AG04449 (cell line): ENCODE measurements at places on chromosomes 11 and 22.

DNA sequence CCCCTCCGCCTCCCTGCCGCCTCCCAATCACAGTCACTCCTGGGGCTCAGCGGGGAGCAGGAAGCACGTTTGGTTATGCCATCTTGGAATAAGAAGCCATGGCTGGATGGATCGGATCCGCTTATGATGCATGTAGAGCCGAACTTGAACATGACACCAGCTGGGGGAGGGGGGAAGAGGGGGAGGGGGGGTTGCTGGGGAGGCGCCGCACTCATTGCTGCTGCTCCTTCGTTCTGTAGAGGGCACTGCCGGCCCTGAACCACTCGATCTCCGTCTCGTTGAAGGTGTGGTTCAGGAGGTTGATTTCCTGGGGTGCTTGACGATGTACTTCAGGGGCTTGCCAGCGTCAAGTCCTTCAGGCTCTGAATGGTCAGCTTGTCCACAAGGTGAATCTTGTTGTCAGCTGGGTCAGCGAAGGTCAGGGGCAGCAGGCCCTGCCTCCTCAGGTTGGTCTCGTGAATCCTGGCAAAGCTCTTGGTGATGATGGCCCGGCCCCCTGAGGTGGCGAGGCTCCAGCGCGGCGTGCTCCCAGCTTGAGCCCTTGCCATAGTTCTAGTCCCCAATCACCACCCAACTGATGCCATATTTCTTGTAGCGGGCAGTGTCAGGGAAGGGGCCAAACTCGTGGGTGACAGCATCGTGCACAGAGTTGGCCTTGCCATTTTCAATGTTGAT lies 476.9 kb upstream of the ISX start:
- no peak for DNase-seq

GRCh38 chr11:83119216-83119615 lies 37.7 kb upstream of the PCF11 start:
- no peak for DNase-seq

GRCh38 chr22:49051491-49052022 lies 776.1 kb downstream of the BRD1 start:
- DNase-seq, result no peak

DNA sequence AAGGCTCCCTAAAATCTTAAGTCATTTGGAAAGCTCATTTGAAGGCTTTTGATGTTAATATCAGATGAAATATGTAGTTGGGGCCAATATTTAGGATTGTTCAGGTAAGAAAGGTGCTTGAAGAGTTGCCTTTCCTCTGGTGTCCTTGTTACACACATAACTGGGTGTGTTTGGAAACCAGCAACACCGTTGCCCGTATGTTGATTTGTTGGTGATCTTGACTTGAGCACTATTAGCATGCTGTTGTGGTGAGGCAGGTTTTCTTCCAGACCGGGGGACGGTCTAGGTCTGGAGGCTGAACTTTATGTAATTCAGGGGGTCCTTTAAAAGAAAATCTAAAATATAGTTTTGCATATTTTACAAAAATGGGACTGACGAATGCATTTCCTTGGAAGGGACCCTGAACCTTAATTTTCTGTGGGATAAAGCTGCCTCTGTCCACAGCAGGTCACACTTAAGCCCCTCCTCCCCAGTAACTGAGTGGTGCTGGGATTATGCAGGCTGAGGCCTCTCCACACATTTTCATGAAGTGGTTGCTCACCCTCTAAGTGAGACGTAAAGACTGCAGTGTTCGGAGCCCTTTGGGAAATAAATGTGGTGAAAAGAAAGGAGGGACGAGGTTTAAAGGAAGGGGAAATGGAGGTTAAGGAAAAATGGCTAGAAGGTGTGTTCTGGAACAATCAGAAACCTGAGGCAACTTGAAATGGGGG lies 1.8 kb downstream of the YWHAH start:
- DNase-seq, result no peak
